ENCODE measurements at places on chromosomes 7 and 10.

DNA sequence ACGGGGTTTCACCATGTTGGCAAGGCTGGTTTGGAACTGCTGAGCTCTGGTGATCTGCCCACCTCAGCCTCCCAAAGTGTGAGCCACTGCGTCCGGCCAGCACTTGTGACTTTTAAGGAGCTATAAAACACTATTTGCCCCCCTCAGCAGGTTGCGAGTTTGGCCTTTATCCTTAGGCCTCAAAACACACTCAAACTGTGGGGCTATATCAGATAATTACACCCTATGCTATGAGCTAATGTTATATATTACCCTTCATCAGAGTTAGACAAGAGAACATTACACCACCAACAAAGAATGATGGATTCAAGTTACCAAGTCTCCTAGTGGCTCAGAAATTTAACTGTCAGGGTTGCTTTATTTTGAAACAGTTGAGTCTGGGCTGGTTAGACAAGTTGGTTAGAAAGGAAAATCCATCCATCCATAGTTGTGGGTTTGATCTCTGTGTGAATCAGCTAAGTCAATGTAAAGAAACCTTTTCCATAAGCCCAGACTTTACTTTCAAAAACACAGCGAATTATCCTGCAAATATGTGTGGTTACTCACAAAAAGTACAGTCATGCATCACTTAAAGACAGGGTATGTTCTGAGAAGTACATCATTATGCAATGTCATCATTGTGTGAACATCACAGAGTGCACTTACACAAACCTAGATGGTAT is 115.8 kb downstream of the SEMA3D start:
- no peak overlapping the region for H3K4me3 ChIP-seq
- no peaks in the 10 kb centered on the region for H3K27me3 ChIP-seq
- no peak overlapping the region for H3K27ac ChIP-seq
- DNase-seq: no peak

DNA sequence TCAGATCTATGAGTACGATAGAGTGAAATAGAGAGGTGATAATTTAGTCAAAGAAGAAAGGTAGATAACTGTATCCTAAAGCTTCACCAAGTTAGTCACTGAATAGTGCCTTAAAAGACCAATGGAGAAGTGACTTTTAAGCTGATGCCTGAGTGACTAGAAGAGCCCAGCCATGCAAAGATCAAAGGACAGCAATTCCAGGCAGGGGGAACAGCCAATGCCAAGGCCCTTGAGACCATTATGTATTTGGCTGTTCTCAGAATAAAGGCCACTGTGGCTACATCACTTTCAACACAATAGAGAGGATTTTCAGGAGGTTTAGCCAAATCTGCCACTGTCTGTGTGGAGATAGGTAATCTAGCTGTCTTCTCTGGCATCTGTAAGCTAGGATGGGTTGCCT is 17.8 kb downstream of the HDAC9 start:
- no peaks in the 10 kb centered on the region for H3K36me3 ChIP-seq
- peak overlapping the region; percentile 69 for H3K27ac ChIP-seq
- DNase-seq: no peak
- no peaks in the 10 kb centered on the region for H3K27me3 ChIP-seq
- no peak overlapping the region for H3K4me3 ChIP-seq

DNA sequence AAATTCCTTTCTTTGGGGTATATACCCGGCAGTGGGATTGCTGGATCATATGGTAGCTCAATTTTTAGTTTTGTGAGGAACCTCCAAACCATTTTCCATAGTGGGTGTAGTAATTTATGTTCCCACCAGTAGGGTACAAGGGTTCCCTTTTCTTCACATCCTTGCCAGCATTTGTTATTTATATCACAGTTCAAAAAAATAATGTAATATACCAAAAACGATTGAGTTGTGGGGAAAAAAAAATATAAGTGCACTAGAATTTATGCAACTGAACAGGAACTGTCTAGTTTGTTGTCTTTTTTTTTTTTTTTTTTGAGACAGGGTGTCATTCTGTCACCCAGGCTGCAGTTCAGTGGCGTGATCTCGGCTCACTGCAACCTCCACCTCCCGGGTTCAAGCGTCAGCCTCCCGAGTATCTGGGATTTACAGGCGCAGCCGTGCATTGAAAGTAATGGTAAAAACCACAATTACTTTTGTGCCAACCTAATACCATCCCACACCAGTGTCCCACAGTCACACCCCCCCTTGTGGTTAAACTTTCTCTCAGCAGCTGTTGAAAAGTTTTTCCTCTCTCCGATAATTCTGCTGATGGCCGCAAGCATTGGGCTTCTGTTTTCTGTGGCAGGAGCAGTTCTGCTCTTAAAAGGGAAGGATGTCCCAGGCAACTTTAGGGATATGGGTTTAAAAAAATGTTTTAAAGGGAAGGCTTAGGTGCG is 6.8 kb upstream of the LAT2 start:
- peaks cover 9% of the 10 kb centered on the region for H3K4me1 ChIP-seq
- H3K27me3 ChIP-seq: no peaks in the 10 kb centered on the region
- no peak for DNase-seq
- H3K36me3 ChIP-seq: no peaks in the 10 kb centered on the region
- H3K27ac ChIP-seq: no peak overlapping the region

DNA sequence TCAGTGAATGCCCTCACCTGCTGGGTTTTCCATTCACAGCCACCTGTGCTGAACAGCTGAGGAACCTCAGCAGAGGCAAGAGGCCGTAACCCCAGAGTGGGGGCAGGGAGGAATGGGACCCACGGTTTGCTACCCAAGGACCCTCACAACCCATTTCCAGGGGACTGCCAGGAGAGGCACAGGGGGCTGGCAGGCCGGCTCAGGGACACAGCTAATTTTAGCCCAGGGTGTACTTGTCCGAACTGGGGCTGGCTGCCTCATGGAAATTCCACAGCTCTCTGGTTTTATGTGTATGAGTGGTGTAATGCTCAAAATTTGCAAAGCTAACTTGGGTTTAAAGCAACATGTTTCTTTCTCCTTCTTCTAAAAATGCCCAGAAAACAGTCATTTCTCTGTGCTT is 42.2 kb downstream of the MINDY4 start:
- no peaks in the 10 kb centered on the region for H3K27me3 ChIP-seq
- peak overlapping the region; percentile 36 for H3K4me3 ChIP-seq
- peak overlapping the region; percentile 99 for H3K27ac ChIP-seq
- H3K36me3 ChIP-seq: no peaks in the 10 kb centered on the region
- peak; percentile 32 for DNase-seq

- no peaks in the 10 kb centered on the region for H3K36me3 ChIP-seq
- peak overlapping the region; percentile 99 for H3K27ac ChIP-seq
- H3K27me3 ChIP-seq: no peaks in the 10 kb centered on the region
- DNase-seq: peak; percentile 14
Measured at GRCh38 chr7:152464312-152465118, 28.7 kb upstream of the KMT2C start.

GRCh38 chr10:3397231-3397630 is 224.6 kb upstream of the PITRM1 start:
- DNase-seq: no peak
- H3K27me3 ChIP-seq: no peaks in the 10 kb centered on the region
- no peak overlapping the region for H3K4me3 ChIP-seq
- H3K27ac ChIP-seq: no peak overlapping the region
- H3K4me1 ChIP-seq: no peaks in the 10 kb centered on the region
- no peaks in the 10 kb centered on the region for H3K36me3 ChIP-seq

- no peaks in the 10 kb centered on the region for H3K36me3 ChIP-seq
- no peak overlapping the region for H3K4me3 ChIP-seq
- no peak for DNase-seq
- H3K27ac ChIP-seq: no peak overlapping the region
- no peaks in the 10 kb centered on the region for H3K4me1 ChIP-seq
Measured at GRCh38 chr7:123948136-123948535, 23.1 kb downstream of the SPAM1 start.

DNA sequence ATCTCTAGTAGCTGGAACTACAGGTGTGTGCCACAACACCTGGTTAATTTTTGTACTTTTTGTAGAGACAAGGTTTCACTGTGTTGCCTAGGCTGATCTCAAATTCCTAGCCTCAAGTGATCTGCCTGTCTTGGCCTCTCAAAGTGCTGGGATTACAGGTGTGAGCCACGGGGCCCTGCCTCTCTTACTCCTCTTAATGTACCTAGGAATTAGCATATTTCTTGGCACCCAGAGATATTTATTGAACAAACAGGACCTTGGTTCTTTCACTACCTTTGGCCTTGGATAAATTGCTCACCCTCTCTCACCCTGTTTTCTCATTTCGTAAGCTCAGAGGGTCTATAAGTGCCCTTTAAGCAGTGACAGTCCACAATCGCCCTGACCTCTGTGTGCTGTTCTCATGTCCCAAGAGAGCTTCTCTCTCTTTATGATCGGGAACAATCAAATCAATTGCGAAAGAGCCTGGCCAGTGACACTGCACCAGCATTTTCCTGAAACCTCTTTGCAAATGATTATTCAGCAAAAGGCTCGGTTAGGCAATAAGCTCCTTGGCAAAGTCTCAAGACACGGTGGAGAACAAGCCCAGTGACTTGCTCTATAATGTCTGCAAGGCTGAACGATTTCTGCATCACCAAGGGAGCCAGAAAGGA is 117.7 kb downstream of the APBB1IP start:
- H3K27ac ChIP-seq: no peak overlapping the region
- peak; percentile 35 for DNase-seq
- peaks cover 6% of the 10 kb centered on the region for H3K4me1 ChIP-seq
- H3K4me3 ChIP-seq: no peak overlapping the region
- H3K36me3 ChIP-seq: no peaks in the 10 kb centered on the region
- H3K27me3 ChIP-seq: no peaks in the 10 kb centered on the region

DNA sequence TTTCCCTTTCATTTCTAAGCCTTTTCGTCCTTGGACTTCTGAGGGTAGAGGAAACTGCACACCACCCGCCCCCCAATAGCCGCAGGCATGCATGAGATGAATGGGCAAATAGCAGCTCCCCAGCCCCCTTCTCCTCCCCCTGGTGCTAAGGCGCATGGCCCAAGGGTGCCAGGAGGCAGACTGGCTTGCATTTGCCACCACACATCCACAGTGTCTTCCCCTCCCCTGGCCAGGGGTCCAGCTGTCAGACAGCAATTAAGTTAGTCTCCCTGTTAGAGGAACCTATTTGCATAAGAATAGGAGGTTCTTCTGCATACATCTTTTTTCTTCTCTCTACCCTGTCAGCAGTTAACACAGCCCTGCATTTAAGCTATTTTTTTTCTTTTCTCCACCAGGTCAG is 20.2 kb downstream of the TOMM7 start:
- DNase-seq: no peak
- no peak overlapping the region for H3K27ac ChIP-seq
- no peaks in the 10 kb centered on the region for H3K4me1 ChIP-seq

DNA sequence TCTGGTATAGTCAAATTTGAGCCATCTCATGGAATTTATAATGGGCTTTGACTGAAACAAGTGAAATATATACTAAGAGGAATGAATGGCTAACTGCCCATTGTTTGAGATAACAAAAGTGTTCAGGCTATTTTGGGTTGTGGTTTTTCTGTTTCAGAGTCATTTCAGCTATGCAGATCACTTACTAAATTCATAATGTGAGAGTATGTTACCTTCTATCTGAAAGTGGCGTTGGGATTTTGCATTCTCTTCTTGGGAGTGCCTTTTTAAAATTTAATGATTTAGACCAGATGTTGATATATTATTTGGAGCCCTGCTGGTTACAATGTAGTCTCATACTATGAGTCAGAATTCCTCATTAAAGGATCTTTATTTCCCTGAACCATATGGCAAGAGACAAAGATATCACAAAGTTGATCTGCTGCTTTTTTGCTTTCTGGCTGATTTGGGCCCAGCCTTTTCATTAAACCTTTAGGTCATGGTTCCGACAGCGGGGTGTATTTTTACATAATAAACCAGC is 10.4 kb downstream of the VCL start:
- no peak for DNase-seq
- peaks cover 94% of the 10 kb centered on the region for H3K4me1 ChIP-seq
- H3K27ac ChIP-seq: peak overlapping the region; percentile 72
- H3K27me3 ChIP-seq: no peaks in the 10 kb centered on the region

- no peak for DNase-seq
- no peak overlapping the region for H3K4me3 ChIP-seq
- H3K36me3 ChIP-seq: no peaks in the 10 kb centered on the region
- H3K27me3 ChIP-seq: no peaks in the 10 kb centered on the region
- no peak overlapping the region for H3K27ac ChIP-seq
Measured at GRCh38 chr10:124436191-124436638, 13.6 kb downstream of the NKX1-2 start.

- no peaks in the 10 kb centered on the region for H3K36me3 ChIP-seq
- peaks cover 4% of the 10 kb centered on the region for H3K4me1 ChIP-seq
- H3K27ac ChIP-seq: peak within 1 kb of the TSS; percentile 48
Measured at GRCh38 chr10:62373995-62374861, at the start of gene ZNF365. TSS of gene ZNF365 (plus strand) at chr10:62374369. CDS start at chr10:62376194, 1,825 bp downstream.

DNA sequence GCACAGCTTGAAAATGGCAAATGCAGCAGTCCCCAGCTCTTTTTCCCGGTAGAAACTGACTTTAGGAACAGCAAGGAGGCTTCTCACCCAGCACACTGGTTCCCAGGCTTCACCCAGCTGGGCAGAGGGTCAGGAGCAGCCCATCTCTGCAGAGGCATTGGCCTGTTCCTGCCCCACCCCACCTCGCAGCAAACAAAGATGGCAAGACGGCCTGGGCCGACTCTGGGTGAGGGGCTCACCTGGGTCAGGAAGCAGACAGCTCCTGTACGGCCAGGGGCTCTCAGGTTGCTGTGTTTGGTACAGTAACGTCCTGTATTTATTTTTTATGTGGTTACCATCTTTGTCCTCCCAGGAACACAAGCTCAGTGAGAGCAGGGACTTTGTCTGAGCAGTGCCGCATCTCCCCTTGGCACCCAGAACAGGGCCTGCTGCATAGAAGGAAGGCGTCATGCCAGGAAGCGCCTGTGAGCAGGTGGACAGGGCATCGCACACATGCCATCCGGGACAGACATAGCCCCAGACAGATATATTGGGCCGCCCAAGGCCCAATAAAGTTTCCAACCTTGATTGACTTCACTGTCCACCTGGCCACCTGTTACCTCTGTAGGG is 585.0 kb upstream of the FOXK1 start:
- no peaks in the 10 kb centered on the region for H3K36me3 ChIP-seq
- H3K4me3 ChIP-seq: no peak overlapping the region
- no peaks in the 10 kb centered on the region for H3K4me1 ChIP-seq
- H3K27ac ChIP-seq: no peak overlapping the region

GRCh38 chr7:158650821-158651225 is 53.8 kb downstream of the NCAPG2 start:
- H3K4me3 ChIP-seq: no peak overlapping the region
- DNase-seq: no peak
- H3K36me3 ChIP-seq: peaks cover 3% of the 10 kb centered on the region
- H3K27ac ChIP-seq: peak overlapping the region; percentile 18

- no peak overlapping the region for H3K27ac ChIP-seq
- no peaks in the 10 kb centered on the region for H3K27me3 ChIP-seq
- no peaks in the 10 kb centered on the region for H3K4me1 ChIP-seq
- no peak overlapping the region for H3K4me3 ChIP-seq
- H3K36me3 ChIP-seq: no peaks in the 10 kb centered on the region
Measured at GRCh38 chr7:412313-412710, 107.3 kb downstream of the PDGFA start.

DNA sequence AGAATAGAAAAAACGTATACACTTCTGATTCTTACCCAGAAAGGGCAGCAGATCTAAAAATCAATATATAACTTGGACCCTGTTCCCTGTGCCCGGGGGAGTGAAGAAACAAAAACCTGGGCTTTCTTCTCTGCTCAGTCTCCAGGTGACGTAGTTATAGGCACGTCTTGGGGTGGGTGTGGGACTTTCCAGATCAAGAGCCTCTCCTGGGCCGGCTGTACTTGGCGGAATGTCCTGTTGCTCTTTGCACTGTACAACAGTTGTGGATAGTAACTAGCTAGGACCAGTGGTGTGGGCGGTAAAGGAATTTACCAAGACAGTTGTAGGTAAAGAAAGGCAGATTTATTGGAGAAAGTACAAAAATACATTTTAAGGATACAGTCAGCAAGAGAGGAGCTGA is 40.4 kb upstream of the STEAP4 start:
- DNase-seq: no peak
- no peaks in the 10 kb centered on the region for H3K4me1 ChIP-seq
- no peaks in the 10 kb centered on the region for H3K36me3 ChIP-seq

Data from thoracic aorta (tissue), 2 donors.